Amniotic stem cell (primary cell): ENCODE measurements at places on chromosomes 5 and 9.

DNA sequence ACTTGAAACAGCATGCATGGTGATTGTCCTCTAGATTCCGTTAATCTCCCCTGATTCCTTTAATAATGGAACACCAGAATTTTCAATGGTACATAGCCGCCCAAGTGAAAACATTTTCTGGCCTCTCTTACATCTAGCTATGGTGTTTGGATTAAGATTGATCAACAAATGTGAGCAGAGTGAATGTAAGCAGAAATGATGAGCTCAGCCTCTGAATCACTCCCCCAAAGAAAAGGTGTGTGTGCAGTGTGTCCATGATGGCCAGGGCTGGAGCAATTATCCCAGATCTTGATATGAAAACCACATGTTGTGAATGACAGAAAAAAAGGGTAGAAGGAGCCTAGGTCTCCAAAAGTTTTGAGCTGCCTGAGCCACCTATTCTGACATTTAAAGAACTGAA is 55.3 kb downstream of the OR2K2 start:
- no peak for DNase-seq

GRCh38 chr9:91818647-91819403 is 131.2 kb downstream of the ROR2 start:
- DNase-seq, result no peak

- no peak for DNase-seq
These were observed 32.3 kb upstream of the KIF2A start for GRCh38 chr5:62273687-62274086.

DNA sequence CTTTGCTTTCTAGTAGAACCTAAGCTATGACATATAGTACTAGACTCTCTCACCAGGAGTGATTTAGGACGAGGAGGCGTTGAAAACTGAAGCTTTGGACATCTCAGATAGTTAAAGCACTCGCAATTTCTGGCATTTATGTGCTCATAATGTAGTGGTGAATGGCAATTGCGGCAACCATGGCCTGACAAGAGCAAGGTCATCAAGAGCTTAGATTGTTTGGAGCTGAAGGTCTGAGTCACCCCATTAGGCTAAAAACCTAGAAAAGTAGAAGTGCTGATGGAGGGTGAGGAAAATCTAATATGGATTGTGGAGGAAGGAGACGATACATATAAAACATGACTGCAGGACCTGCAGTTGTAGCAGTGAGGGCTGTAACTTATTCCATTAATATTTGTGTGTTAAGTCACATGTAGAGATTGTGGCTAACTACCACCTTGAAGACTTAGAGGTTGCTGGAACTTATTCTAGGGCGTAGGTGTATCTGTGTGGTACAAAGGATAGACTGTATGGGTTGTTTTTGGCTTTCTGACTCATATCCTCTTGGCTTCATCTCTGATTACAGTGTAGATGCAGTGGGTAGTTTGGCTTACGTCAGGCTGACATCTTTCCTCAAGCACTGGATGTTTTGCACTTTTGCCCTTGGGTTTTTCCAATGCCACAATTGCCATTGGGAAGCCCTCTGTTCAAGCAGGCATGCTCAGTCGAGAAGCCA is 138.9 kb upstream of the CDKN2B start:
- no peak for DNase-seq

GRCh38 chr9:99231711-99232110 is 9.6 kb downstream of the SEC61B start:
- DNase-seq, result no peak

- no peak for DNase-seq
These were observed 24.2 kb downstream of the PPARGC1B start for GRCh38 chr5:149754172-149754880.

- DNase-seq, result no peak
These were observed 125.4 kb downstream of the CDC42SE2 start for GRCh38 chr5:131389096-131389868.

DNA sequence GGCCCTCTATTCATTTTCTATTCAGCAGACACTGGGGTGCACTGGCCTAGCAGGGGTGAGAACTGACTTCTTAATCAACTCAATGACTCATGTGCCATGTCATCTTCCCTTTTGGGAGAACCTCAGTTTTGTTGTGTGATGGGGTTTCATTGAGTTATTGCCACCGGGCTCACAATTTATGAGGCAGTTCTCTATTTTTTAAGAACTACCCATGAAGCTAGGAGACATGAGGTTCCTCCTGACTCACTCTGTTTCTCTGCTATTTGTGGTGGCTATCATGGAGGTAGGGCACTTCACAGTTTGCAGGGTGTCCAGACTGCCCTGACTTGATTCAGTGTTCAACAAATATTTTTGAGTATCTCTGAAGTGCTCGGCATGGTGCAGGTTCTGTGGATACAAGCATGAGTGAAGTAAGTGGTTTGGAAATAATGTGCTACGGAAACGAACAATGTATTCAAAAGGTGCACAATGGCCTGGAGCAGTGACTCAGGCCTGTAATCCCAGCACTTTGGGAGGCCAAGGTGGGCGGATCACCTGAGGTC is 39.3 kb downstream of the SPARC start:
- no peak for DNase-seq

- no peak for DNase-seq
These were observed 25.0 kb upstream of the STARD4 start for GRCh38 chr5:111537141-111538024.

DNA sequence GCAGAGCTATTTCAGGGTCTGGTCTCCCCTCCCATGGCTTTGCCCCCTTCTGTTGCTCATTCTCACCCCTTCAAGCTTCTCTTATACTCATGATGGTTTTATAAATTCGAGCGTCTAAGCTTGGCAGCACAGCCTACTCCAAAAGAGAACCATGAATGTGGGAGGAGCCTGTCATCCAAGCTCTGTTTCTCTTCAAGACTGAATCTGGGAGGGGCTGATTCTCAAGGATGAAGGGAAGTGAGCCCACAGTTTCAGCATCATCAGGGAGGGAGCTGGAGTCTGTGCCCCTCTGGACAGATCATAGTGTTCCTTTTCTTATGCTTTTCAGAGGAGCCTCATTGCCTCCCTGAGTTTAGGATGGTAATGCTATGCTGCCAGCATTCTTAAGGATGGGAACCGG is 168.6 kb downstream of the CFAP90 start:
- DNase-seq, result no peak

DNA sequence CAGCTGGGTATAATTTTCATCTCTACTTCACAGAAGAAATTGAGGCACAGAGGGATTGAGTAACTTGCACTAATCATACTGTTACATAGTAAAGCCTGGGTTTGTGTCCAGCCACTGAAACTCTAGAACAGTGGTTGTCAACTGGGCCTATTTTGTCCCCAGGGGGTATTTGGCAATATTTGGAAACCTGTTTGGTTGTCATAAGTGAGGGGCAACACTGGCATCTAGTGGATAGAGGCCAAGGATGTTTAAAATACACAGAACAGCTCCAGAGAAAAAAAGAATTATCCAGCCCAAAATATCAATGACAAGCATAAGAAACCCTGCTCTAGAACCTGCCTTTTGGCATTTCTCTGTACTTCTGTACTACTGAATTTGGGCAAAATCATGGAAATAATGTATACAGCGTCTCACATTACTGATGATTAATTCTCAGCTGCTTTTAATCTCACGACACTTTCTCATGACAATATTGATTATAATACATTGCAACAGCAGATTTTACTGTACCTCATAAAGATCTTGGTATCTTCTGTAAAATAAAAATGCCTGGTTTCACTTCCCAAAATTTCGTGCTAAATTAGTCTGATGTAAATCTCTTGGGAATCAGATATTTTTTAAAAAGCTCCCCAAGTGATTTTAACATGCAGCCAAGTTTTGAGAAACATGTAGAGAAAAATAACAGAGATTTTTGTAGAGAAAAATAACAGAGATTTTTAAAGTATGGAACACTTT is 112.7 kb downstream of the RORB start:
- no peak for DNase-seq

DNA sequence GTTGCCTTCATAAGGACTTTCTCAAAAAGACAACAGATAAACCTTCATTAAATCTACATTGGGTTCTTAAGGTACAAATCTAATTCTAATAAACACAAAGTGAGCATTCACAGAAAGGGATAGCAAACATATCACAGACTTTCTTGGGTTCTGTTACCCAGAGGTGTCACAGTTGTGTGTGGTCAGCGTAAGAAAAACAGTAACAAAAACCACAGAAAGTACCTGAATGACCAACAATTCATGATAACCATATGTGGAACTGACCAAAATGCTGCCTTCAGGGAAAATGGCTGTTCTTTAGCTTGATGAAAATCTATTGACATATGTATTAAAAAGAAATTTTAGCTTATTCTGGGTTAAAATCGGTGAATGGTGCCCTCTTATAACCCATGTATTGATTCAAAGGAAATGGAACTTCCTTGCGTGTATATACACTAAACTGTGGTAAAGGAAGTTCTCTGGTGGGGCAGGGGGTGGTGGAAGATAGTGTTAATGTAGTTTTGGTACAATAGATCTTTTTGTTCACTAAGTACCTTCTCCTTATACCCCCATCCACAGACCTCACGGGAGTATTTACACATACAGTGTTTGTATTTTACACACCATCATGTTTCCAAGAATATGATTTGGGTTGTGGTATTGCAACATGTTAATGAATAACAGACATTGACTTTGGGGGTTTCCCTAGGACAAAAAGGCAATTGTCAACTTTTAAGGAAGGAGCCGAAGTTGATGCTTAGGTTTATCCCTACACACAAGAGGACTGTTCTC is 152.5 kb downstream of the APBA1 start:
- no peak for DNase-seq

- DNase-seq, result no peak
These were observed 319.2 kb downstream of the TRPM3 start for GRCh38 chr9:70802206-70802605.

DNA sequence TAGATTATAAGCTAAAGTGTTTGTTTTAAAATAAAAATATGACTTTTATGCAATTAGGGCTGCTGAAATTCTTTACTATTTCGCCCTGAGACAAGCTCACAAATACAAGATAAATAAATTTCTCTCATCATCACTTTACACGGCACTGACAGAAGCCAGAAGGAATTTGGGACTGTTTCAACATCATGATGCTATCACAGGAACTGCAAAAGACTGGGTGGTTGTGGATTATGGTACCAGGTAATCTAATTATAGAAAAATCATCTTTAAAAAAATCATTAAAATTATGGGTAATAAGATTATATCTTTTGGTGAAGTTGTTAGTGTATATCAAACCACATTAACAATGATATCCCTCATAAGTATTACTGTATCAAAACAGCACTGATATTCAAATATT is 95.0 kb downstream of the MAN2A1 start:
- no peak for DNase-seq

- no peak for DNase-seq
These were observed 56.5 kb upstream of the RNF38 start for GRCh38 chr9:36456480-36457065.

- DNase-seq, result no peak
These were observed 7.8 kb downstream of the GZMA start for GRCh38 chr5:55110217-55110616.

- no peak for DNase-seq
These were observed 118.9 kb upstream of the ADRA1B start for GRCh38 chr5:159797261-159797970.

DNA sequence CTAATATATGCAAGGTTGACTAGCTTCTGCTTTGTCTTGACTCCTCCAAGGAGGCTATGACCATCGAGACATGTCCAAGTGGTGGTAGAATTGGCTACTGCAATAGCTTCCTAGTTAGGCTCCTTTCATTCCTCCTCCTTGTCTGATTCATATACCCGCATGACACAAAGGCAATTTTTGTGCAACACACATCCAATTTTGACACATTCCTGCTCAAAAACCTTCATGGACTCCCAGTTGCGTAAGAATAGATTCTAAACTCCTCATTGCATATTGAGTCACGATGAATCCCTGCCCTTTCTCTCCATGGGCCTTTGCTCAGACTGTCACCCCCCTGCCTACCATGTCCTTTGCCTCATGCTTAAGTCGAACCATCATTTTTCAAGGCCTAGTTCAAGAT is 344.5 kb downstream of the ACTL7B start:
- DNase-seq, result no peak

DNA sequence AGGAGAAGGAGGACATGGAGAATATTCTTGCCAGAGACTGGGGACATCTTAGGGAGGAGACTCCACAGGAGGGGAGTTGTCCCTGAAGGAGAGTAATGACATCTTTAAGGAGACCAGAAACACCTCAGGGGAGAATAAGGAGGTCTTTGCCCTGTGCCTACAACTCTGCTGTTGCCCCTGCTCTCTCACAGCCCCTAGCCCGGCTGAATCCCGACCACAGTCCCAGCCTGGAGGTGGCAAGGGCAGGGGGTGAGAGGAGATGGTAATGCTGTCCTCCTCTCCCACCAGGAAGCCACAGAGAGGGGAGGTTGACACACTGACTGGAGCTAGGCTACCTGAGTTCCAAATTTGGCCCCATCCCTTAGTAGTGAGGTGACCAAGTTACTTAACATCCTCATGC is 30.2 kb upstream of the ENHO start:
- no peak for DNase-seq

GRCh38 chr9:112694706-112695555 is 23.0 kb downstream of the INIP start:
- no peak for DNase-seq
